ENCODE measurements at places on chromosomes 3 and 15. TPM values are rescaled to one million over a fixed set of nuclear protein-coding genes. Genes with fewer than 3 reads are reported as not detected.

The GATA2 gene
- 9.9 TPM for total RNA-seq

The MAP2K5 gene
- 50.3 TPM for total RNA-seq

The UQCRC1 gene
- 826 TPM for total RNA-seq

The CIB2 gene
- total RNA-seq, result 70.9 TPM

All from Peyer's patch (tissue), 4 donors.